Left renal cortex interstitium (tissue), 4 donors: ENCODE measurements at places on chromosomes 16 and 17. TPM values are rescaled to one million over a fixed set of nuclear protein-coding genes. Genes with fewer than 3 reads are reported as not detected.
A peak's percentile ranks its signal among the peaks of the same experiment; 100 is the strongest.

- DNase-seq, result no peak
Observed at GRCh38 chr16:69365901-69366300, 14.3 kb upstream of the TMED6 start.

GRCh38 chr17:76208120-76208519 lies 32.2 kb downstream of the RNF157 start:
- no peak for DNase-seq

GRCh38 chr17:13024016-13024415 lies 6.2 kb upstream of the ELAC2 start:
- DNase-seq, result no peak

GRCh38 chr17:37844158-37844976 lies 79.8 kb upstream of the TBC1D3K start:
- DNase-seq, result no peak

TNK1 gene
- polyA plus RNA-seq, result 5.9 TPM

GRCh38 chr16:79560318-79560717 lies 40.2 kb downstream of the MAF start:
- no peak for DNase-seq

GAS2L2 gene
- polyA plus RNA-seq, result not detected

- DNase-seq, result no peak
Observed at GRCh38 chr17:81200201-81200600, 22.6 kb downstream of the CEP131 start.

DNA sequence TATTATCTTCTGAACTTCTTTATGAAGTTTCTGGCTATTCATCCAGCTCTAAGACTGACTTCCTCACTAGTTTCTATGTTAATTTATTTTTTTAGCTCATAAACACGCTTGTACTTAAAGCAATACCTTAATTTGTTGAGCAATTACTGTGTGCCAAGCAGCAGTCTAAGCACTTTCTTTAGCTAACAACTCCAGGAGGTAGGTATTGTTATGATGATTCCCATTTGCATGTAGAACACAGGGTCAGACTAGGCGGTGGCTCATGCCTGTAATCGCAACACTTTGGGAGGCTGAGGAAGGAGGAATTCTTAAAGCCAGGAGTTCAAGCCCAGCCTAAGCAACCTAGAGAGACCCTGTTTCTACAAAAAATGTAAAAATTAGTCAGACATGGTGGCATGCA lies 19.8 kb downstream of the DNAH3 start:
- no peak for DNase-seq

KCNG4 gene
- polyA plus RNA-seq, result not detected

GRCh38 chr16:82061861-82062525 lies 26.9 kb downstream of the HSD17B2 start:
- no peak for DNase-seq

CDH13 gene
- 9.4 TPM for polyA plus RNA-seq

CDH16 gene
- polyA plus RNA-seq, result 248 TPM

DNA sequence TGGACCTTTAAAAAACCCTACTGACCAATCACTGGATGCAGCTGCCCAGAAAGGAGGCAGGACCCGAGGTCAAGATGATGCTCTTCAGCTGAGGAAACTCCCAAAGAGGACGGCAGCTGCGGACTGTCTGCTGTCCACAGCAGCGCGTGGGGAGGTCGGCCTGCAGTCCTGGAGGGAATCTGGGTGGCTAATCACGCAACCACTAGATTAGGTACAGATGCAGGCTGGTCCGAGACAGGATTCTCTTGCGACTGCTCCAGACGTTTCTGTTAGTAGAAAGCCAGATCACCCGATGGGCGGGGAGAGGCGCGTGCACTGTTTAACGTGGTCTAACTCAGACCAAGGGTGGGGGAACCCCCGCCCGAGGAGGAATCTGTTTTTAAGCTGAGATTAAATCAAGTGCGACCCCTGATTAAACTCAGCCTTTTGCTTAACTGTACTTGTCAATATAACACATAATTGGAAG lies 8.8 kb downstream of the CTRB2 start:
- DNase-seq, result no peak

DNA sequence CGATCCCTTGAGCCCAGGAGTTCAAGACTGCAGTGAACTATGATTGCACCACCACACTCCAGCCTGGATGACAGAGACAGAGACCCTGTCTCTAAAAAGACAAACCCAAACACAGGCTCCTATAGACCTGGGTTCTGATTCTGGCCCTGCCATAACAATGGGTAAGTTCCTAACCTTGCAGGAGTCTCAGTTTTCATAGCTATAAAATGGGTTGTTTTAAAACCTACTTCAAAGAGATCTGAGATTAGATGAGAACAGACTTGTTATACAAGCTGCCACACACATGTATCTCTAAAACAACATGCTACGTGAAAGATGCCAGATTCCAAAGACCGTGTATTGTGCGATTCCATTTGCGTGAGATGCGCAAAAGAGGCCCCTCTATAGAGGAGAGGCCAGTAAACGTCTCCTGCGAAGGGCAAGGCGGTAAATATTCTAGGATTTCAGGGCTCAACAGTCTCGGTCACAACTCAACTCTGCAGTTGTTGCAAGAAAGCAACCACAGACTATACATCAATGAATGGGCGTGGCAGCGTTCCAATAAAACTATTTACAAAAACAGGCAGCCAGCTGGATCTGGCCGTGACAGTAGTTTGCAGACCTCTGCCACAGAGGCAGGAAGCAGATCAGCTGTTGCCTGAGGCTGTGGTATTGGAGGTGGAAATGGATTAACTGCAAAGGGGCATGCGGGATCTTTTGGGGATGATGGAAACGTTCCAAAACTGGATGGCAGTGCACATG lies 5.9 kb downstream of the CORO7 start:
- DNase-seq, result no peak

SLC9A5 gene
- polyA plus RNA-seq, result 5.9 TPM

- DNase-seq, result no peak
Observed at GRCh38 chr17:56717471-56717870, 116.2 kb downstream of the C17orf67 start.

- DNase-seq, result no peak
Observed at GRCh38 chr16:49632795-49633184, 223.1 kb downstream of the ZNF423 start.

OR2C1 gene
- 0.99 TPM for polyA plus RNA-seq

DNA sequence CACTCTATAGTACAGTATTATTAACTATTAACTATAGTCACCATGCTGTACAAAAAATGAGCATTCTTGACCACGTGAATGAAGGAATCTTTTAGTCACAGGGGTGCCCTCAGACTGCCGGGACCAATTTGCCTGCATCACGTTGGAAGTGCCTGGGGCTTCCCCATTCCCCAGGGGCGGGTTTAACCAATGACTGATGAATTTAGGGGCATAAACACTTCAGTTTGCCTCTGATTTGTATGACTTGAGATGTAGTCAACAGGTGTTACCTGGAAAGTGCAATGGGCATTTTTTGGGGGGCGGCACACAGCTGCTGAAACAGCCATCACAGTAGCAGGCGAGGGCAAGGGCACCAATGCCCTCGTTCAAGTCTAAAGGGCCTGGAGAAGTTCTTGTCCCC lies 8.7 kb upstream of the PYY start:
- DNase-seq, result no peak

GRCh38 chr16:61862221-61863155 lies 173.8 kb downstream of the CDH8 start:
- DNase-seq, result no peak

DNA sequence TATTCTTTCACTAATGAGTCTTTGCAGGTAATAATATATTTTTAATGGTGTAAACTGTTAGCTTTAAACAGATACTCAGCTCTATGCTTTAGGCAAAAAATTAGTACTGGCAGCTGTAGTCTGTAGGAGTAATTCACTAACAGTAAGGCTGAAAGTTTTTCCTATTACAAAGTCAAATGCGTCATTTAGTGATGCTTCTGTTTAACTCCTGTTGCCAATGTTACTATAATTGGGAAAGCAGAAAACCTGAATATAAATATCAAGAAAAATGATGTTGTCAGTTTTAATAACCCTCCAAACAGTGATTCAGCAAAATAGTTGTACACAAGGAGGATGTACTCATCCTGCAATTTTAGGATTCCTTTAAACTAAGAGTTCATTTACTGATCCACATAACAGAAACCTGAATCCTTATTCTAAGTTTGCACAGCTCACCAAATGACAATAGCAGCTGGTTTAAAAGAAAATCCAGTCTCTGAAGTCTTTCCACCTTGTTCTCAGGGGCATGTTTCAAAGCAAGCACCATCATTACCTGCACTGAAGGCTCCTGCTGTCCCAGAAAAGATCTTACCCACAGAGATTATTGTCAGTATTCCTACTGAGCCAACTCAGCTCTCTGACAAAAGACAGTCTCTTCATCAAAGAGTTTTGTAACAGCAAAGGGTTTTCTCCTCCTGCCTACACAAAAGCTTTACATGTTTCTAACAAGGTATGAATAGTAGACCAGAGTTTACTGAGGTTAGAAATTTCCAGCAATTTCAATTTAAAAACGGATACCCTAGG lies 4.2 kb downstream of the CDR2 start:
- DNase-seq, result no peak

GRCh38 chr17:64297467-64298088 lies 34.5 kb upstream of the TEX2 start:
- DNase-seq, result no peak

GRCh38 chr17:64788286-64789060 lies 126.4 kb upstream of the SMURF2 start:
- DNase-seq, result no peak

DNA sequence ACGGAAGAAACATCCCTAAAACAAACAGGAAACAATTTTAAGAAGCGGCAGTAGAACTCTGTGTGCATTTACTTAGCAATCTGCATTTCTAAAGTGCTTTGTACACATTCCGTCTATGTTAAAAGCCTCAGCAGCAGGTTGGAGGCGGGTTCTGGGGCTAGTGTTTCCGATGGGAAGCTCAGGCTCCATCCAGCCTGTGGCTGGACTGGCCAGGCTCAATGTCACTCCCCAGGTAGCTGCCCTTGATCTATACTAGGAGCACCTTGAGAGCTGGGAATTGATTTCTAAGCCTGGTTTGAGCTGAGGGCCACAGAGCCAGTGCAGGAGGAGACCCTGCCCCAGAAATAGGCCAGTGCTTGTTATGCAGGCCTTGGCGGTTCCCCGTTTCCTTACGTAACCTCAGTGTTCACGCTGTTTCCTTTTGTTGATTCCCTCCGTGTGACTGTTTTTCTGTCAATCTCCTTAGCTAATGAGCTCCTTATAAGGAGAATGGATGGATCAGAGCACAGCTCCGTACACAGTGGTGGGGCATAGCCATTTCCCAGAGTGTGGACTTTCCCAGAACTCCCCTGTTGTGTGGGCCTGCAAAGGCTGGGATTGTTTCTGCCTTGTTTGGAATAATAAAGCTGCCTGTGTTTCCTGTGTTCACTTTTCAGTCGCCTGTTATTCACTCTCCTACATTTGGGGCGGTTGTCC lies 21.4 kb downstream of the ADORA2B start:
- peak; percentile 18 for DNase-seq

C1QTNF8 gene
- not detected for polyA plus RNA-seq

- no peak for DNase-seq
Observed at GRCh38 chr17:80978499-80979497, 12.8 kb upstream of the CHMP6 start.

ITGAD gene
- 0.25 TPM for polyA plus RNA-seq

GRCh38 chr16:8648877-8649276 lies 25.5 kb upstream of the ABAT start:
- no peak for DNase-seq

GRCh38 chr16:86707171-86707570 lies 128.8 kb downstream of the FOXL1 start:
- no peak for DNase-seq

- no peak for DNase-seq
Observed at GRCh38 chr16:14263011-14263410, 191.9 kb downstream of the MRTFB start.

- DNase-seq, result no peak
Observed at GRCh38 chr17:17126131-17127110, 79.7 kb downstream of the PLD6 start.

DNA sequence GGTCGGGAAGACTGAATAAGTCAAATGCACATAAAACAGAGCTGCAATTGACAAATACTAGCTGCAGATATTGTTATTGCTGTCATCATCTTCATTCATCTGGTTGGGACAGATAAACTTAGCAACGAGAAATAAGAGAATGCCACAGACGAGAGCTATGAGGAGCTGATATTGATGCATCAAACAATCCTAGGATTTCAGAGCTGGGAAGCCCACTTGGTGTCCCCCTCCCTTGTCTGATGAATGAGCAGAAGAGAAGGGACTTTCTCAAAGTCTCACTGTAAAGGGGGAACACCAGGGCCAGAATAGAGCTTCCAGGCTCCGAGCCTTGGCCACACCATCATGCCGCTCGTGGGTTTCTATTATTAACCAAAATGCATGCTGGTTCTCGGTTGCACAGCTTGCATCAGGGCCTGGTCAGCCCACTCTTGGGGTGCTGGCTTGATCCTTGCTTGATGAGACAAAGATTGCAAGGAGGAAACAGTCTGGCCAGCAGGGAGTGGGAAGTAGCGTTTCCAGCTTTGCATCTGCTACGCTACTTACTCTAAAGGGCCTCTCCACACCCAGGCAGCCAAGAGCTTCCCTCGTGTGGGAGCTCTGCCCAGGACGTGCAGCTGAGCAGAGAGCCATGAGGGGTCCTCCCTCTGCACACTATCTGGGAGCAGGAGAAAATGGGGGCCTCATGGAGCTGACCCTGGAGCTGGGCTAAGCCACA lies 28.4 kb upstream of the EMP2 start:
- no peak for DNase-seq

ACLY gene
- polyA plus RNA-seq, result 90.6 TPM

DNA sequence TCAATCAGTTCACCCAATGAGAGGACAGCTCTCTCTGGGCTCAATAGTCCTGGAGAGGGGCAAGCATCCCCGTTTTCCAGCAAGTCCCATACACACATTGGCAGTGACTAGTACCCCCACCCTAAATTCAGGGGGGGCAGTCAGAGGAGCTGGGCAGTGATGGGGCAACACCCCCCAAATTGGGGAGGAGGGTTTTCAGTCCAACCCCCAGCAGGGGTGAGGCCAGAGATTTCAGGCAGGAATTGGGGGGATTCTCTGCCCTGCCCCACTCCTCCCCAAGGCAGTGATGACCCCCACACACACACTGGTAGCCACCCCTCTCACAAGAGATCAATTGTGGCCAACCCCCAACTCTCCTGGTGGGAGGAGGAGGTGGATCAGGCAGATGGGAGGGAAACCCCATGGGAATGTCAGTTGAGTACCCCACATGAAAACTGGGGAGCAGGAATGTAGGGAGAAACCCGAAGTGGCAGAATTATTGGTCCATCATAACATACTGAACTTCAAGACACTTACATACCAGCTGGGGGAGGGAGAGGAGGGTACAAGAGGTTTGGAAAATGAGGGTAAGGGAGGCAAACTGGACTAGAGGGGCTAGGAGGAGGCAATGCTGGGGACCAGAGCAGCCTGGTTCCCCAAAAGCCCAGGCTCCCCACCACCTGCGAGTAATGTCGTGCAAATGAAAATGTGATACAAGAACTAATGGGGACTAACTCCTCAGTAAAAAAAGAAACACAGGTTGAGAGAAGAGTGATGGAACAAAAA lies 3.1 kb downstream of the VAMP2 start:
- no peak for DNase-seq

DNA sequence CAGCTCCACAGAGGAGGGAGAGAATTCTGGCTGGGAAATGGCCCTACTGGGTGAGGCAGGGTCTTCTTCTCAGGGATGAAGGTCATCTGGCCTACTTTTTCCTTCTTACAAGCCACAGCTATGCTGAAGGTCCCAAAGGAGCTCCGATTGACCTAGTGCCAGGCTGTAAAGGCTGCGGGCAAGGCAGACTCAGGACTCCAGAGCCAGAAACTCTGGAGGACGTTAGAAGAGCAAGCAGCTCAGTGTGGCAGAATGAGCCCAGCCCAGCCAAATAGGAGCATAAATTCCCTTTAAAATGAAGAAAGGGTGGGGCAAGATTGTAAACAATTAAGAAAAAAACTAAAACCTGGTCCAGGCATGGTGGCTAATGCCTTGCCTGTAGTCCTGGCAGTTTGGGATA lies 20.1 kb upstream of the CNOT1 start:
- DNase-seq, result no peak
